ENCODE measurements at places on chromosomes 16 and 17.

GRCh38 chr17:17824783-17825614 is 11.8 kb downstream of the SREBF1 start:
- DNase-seq: no peak

- no peak for DNase-seq
These were observed 113.8 kb downstream of the SLC39A11 start for GRCh38 chr17:72978593-72979218.

DNA sequence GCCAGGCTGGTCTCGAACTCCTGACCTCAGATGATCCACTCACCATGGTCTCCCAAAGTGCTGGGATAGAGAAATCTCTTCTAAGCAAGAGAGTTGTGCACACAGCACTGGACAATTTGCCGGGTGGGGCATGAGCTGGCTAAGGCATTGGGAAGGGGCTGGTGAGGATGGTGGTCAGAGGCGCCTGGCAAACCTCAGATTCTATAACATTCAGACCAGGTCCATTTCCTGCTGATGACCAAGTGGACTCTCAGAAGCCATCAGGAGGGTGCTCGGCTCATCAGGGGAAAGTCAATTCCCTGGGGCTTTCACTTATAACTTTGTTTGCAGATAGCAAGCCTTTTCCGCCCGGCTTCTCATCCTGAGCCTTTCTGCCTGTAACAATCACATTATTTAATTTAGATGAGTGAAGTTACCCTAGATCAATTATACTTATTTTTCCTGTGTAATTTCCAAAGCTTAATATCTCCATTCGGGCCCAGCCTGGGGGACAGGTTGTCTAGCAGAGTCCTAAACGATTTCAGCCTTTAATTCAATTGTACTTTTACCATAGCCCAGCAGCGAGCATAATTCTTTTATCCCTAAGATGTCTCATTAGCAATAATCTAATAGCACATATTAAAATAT is 15.0 kb upstream of the SLC6A2 start:
- DNase-seq: no peak

- no peak for DNase-seq
These were observed 57.8 kb downstream of the STH start for GRCh38 chr17:46056800-46057304.

DNA sequence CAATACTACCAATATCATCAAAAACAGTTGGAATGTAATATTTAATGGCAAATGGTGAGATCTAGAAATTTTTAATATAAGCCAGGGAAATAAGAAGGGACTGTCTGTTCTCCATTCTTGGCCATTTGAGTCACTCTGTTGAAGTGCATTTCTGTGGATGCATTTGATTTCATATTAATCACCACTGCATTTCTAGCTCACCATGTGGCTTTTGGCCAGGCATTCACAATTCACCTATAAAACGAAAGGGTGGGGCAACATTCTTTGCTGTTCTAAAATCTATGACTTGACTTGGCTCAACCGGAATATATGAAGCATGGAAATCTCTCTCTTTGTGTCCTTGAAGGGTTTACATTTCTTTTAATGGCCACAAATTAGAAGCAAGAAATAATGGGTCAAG is 483.0 kb downstream of the SLC39A11 start:
- DNase-seq: no peak

GRCh38 chr17:78546476-78546875 is 30.7 kb downstream of the DNAH17 start:
- DNase-seq: no peak

- no peak for DNase-seq
These were observed 47.4 kb downstream of the KATNIP start for GRCh38 chr16:27597361-27597760.

DNA sequence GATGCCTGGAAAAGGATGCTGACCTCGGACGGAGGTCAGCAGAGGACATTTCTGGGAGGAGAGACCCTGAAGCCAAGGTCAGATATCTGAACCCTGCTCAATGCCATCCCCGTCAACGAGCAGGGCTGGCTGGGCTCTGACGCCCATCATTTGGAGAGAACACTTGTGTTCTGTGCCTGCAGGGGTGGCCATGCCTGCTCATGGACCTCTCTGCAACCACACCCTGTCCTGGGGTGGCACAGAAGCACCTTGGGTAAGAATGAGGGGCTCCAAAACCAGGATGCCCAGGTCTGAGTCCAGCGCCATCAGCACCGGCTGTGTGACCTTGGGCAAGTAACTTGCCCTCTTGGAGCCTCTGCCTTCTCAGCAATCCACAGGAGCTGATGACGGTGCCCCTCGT is 293.7 kb upstream of the FOXF1 start:
- DNase-seq: no peak

GRCh38 chr16:78446992-78447563 is 347.6 kb downstream of the WWOX start:
- no peak for DNase-seq

GRCh38 chr17:2030779-2031163 is 818 bp downstream of the DPH1 start:
- DNase-seq: no peak

DNA sequence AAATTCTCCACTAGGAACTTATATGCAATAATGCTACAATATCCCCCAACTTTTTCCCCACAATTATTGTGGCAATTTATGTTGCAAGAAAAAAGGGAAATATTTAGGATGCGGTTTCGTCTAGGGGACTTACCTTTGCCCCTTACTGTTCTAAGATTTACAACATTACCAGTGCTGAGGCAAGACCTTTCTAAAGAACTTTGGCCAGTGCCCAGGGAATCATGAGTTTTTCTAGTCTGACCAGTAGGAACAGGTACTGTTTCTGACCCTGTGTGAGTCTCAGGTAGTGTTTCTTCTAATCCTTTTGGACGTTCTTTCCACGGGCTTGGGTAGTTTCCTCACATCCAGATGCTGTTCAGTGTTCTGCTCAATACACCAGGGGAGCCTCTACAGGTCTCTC is 373.7 kb downstream of the HAPSTR1 start:
- no peak for DNase-seq

- no peak for DNase-seq
These were observed 17.6 kb upstream of the NKD1 start for GRCh38 chr16:50530277-50531236.

DNA sequence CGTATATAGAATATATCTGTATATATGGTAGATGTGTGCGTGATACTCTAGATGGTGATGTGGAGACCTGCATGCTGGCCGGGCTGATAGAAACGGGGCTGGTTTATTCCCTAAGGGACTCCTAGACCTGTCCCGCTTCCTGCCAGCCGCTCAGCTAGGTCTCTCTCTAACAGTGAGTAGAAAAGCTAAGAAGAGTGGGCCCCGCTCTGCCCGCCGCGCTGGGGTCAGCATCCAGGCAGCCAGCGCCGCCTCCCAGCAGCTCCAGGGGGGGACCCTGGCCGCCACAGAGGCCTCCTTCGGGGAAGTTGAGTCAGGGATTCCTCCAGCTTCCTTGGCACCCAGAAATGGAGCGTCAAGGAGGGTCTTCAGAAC is 9.4 kb downstream of the CYGB start:
- DNase-seq: no peak

DNA sequence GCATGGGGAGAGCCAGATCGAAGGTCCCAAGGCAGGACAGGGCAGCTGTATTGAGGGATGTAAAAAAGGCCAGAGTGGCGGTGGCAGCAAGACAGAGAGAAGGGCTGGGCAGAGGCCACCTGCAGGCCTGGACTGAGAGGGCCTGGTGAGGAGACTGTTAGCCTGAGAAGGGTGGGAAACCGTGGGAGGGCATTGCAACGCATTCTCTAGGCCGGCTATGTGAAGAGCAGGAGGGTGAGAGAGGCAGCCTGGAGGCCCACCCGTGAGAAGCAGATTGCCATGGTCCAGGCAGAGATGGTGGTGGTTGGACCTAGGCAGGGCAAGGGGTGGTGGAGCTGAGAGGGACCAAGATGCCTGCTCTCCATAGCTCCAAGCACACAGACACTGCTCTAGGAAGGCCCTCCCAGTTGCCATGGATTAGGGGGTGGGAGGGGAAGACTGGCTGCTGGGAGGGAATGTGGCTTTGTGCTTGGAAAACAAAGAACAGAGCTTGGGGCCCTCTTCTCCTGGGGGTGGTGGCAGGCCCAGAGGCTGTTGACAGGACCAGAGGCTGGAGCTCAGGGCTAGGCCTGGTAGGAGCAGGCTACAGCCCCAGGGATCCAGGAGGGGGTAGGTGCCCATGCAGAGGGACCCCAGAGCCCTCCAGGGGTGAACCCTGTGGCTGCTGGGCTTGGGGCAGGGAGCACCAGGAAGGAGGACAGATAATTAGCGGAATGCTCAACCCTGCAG is 12.4 kb upstream of the TCAP start:
- no peak for DNase-seq

GRCh38 chr17:16377941-16378341 is 3.0 kb upstream of the UBB start:
- no peak for DNase-seq

GRCh38 chr17:13807103-13807502 is 205.4 kb upstream of the HS3ST3A1 start:
- no peak for DNase-seq

Measured in CD4-positive, alpha-beta T cell treated with Interleukin-6 at 100 ng/mL for 8 hours (primary cell).